Gastroesophageal sphincter (tissue), 4 donors: ENCODE measurements at places on chromosomes 4 and X. TPM values are rescaled to one million over a fixed set of nuclear protein-coding genes. Genes with fewer than 3 reads are reported as not detected.

DNA sequence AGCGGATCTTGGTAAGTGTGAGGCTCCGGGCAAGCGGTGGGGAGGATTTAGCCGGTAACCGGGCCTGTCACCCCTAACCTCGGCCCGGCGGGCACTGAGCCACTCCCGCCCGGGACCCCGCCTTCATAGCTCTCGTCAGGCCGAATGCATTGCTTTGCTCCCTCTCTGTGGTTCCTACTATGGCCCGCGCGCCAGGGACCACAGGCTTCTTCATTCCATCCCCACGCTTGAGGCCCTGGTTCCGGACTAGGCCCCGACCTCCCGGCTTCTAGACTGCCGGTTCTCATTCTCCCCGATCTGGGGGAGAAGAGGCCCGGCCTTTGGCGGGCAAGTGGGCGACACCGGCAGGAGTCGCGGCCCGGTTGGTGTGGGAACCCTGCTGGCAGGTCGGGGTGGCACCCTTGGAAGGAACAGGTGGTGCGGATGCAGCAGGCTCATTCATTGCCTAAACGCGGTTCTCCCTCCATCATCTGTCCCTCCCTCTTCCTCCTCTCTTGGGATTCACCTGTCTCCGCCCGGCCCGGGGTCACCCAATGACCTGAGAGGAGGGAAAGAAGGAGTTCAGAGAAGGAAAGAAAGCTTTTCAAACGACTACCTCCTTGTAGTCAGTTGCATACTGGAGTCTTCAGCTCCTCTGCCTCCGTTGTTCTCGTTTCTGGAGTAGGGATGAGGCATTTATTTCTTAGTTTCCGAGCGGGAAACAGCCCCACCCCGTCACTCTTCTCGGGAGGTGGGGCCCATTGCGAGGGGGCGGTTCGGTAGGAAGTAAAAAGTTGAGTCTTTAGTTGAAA is at the start of gene NDUFC1:
Gene NDUFC1, minus strand, starts transcription at position 657 of the 791 bp plus-strand sequence. CDS start 6,679 bp downstream, outside the sequence.
- peak; percentile 41 for ATAC-seq

The SAT1 gene
- total RNA-seq = 405 TPM

DNA sequence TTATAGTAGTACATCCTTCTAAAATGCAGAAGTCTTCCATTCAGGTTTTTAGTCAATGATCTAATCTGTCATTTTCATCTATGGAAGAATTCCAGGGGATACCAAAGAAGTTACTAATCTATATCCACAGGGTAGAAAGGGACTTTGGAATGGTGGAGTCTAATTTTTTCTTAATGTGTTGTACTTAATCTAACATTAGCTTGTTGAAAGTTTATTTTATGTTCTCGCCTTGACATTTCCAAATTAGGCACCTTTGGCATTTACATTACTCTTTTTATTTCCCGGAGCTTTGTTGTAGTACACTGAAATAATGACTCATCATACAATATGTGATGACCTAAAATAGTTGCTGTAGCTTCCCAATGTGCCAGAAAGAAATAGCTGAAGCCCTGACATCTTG is 91.5 kb downstream of the HTR2C start:
- no peak for ATAC-seq

GRCh38 chr4:82782626-82783345 is 15.8 kb downstream of the SCD5 start:
- ATAC-seq = no peak

The CHIC1 gene
- total RNA-seq = 13.5 TPM

The PNCK gene
- total RNA-seq = 41.7 TPM
